CD4-positive, alpha-beta T cell treated with Interleukin-12 subunit alpha and Interleukin-12 subunit beta, for 1 hour (primary cell): ENCODE measurements at places on chromosomes 2 and 18.

DNA sequence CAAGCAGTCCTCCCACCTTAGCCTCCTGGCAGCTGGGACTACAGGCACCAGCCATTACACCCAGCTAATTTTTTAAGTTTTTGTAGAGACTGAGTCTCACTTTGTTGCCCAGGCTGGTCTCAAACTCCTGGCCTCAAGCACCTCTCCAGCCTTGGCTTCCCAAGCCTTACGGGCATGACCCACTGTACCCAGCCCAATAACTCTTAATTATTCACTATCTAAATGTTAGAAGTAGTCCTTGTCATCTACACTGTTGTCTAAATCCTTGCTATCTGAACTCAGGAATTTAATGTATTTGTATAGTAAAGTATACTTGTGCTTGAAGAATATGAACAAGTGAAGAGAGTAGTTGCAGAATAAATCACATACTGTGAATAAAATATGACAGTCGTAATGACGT is 37.9 kb upstream of the NBEAL1 start:
- no peak for DNase-seq

DNA sequence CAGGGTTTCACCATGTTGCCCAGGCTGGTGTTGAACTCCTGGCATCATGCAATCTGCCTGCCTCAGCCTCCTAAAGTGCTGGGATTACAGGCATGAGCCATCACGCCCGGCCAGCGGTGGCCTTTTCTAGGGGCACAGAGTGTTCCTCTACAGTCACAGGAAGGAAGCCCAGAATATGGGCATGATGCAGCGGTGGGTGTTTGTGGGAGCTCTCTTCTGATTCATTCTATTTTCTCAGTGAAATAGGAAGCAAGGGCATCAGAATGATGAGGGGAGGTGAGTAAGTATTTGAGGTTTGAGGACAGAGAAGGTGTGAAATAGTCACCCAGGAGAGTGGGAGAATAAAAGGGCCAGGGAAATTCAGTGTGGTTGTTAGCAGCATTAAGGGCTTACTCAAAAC is 70.3 kb upstream of the PSME4 start:
- peak; percentile 19 for DNase-seq

DNA sequence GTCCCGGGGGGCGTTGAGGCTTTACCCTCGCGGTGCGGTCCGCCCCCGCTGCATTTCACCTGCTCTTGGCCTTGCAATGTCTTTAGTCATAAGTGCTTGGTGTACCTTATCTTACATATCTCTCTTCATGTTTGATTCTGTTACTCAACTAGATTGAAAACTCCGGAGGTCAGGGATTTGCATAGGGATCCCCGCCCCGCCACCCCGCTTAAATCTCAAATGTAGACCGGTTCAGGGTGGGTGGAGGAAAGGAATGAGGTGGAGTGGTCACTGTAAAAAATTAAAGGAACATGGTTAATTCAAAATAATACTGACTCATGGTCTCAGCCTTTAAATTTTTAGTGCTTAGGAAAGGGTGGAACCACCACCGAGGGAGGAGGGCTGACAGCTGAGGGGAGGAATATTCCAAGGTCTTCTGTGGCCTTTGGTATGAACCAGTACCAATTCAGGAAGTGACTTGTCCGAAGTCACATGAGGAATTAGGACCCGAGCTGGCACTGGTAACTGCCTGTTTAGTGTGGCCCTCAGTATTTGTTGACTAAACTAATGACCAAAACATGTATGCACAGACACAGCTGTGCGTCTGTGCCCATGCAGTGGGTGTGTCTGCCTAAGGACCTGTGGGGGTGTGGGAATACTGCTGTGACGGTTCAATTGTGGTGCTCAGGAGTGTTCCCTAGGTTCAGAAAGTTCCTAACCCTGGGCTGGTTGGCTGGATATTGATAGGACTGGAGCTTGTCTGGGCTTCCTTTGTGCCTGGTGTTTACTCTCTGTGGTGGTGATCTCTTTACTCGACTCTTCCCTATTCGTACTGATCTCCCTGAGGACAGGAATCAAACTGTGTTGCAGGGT is 1.0 kb downstream of the PLEKHB2 start:
- DNase-seq, result peak; percentile 26

- no peak for DNase-seq
These were observed 51.4 kb upstream of the MRPL33 start for GRCh38 chr2:27720004-27720551.

DNA sequence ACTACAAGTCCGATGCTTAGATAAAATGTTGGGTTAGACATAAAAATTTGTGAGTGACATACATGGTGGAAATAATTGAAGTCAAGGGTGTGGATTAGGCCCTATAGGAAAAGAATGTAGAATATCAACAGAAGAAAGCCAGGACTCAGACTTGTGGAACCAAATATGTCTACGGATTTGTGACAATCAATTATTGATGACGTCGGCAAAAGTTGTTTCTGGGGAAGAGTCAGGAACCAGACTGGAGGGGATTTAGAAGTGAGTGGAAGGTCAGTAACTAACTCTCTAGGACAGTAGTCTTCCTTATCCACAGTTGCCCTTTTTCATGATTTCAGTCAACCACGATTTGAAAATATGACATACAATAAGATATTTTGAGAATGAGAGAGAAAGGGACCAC is 130.9 kb upstream of the TANK start:
- DNase-seq, result no peak

DNA sequence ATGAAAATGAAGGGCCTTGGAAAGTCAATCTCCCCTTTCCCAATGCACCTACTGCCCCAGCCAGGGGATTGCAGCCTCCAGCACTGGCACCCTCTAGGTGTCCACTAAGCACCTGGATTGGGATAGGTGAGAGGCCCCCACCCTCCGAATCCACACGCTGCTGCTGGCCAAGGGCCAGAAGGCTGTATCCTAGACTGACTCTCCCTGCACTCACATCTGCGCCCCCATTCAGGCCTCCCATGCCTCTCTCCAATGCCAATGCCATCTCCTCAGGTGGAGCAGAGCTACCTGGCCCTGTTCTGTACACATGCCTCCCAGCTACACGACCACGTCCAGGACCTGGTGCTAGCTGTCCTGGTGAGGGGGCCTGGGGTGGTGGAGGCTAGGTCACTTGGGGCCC is 9.8 kb downstream of the MFSD2B start:
- DNase-seq, result no peak

- DNase-seq, result no peak
These were observed 1025.3 kb upstream of the NXPH2 start for GRCh38 chr2:139805441-139805840.

DNA sequence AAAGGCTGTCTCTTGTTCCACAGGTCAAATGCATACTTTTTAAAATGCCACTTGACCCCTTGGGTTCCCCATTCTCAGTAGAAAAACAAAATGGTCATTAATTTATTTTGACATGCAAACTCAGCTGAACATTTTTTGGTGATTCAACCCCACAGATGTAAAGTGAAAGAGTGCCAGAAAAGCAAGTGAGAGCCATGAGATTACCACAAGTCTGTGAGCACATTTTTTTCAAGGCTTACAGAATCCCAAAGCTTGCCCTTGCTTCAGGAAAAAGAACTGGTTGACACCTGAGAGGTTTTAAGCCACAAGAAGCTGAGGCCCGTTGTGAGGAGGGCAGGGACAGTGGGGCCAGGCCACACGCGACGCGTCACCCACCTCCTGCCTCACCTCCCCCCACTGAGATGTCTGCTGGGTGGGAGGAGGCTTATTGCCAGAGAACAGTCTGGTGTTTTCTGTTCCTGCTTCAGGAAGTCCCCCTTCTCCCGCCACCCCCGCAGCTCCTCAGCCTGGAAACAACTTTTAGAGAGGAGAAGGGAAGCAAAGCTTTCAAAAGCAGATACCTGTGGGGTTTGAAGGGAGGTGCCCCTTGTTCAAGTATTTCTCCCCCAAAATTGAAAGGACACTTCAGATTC is 70.4 kb upstream of the CYP1B1 start:
- DNase-seq, result no peak

GRCh38 chr2:25292408-25292807 is 49.3 kb downstream of the DNMT3A start:
- no peak for DNase-seq

DNA sequence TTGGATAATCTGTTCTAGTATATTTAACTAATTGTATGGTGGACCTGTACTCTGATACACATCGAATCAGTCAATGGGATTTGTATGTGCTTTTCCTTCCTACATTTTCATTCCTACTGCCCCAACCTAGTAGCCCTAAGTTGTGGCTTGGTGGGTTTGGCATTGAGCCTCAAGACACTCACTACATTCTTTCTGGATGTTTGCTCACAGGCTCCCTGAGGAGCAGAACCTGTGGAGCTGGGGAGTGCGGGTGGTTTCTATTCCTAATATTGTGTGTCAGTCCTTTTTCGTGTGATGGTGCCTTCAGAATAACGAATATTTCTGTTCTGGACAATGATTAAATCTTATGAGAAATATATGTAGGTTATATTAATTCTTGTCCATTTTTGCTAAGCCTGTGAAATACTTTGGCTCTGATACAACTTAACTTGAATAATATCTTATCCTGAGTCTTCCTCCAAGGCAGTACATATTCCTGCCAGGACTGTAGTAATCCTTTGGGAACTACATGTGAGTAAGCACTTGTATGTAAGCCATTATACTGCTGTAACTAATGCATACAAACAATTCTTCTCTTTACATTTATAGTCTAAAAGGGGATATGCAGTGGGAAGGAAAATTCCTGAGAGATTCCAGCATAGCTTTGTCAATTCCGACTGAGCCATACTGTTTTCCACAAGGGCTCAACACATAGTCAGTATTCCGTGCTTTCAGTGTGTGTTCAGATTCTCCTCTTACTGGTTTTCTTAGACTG is 150.6 kb downstream of the AGPS start:
- no peak for DNase-seq

DNA sequence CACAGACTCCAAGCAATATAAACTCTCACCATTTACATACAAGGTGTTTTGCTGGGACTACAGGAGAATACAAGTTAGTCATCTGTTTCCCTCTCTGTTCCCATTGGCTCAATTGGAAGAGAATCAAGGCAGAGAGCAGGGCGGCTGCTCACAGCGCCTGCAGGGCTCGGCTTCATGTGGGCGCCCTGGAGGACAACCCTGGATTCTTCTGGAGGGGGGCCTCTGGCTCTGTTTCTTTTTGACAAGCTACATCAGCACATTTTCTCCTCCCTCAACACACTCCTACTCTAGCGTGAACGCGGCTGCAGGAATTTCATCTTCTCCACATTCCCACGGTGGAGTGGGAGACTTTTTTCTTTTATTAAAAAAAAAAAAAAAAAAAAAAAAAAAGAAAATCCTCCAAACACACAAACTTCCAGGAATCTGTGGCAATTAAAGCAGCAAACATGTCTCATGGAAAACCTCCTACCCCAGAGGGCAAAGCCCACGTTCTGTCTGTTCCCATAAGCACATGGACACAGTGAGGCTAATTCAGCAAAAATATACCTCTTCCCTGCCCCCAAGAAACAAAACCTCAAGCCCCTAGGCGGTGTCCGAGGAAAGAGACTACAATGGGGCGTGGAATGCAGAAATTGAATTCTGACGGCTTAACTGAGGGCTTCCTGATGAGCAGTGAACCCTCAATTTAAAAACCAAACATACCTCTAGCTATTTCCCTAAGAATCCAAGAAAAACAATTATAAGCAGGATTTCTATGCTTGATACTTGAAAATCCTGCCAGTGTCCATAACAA is 50.6 kb downstream of the PARD6G start:
- DNase-seq, result no peak

DNA sequence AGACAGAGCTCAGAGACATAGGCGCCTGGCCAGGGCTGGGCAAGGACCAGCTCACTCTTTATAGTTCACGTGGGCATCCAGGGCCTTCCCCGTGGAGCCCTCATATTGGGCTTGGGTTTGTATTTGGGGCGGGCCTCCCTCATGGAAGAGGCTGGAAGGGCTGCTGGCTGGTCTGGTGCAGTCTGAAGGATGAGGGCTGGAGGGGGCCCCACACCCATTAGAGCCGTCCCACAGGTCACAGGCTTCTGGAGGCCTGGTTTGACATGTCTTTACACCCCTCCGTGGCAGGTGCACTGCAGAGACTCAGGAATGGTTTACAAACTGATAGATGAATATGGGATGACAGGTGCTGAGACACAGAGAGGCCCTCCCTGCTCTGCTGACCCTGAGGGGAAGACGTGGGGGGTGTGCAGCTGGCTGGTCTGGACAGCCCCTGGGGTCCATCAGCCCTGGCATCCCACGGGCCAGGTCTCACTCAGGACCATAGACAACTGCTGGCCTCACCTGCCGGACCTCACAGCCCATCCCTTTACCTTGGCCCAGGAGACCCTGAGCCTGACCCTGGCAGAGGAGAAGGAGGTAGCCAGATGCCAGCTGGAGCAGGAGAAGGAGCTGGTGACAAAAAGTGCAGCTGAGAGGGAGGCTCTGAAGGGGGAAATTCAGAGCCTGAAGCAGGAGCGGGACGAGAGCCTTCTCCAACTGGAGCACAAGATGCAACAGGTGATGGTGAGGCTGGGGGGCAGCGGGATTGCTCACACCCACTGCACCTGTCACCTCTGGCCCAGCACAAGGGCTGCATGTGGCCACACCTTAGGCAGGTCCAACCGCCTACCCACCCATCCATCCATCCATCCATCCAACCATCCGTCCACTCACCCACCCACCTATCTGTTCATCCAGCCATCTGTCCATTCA is 43.9 kb downstream of the CROCC2 start:
- no peak for DNase-seq

DNA sequence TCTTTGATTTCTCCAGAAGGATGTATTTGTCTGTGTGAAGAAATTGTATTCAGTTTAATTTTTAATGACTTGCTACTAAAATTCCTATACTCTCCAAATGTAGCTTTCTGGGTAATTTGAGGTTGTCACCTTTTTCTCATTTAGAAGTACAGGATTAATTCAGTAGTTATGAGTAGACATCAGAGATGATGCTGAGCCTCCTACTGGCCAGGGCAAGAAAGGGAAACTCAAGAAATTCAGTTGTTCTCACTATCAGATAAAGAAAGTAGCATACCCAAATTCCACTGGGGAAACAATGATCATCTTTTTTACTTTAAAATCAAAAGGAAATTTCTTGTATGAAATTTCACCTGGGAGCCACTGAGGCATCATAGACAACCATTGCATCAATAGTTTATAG is 199.4 kb downstream of the SATB2 start:
- DNase-seq, result no peak

- no peak for DNase-seq
These were observed 165.0 kb upstream of the CCDC68 start for GRCh38 chr18:55124078-55124763.

DNA sequence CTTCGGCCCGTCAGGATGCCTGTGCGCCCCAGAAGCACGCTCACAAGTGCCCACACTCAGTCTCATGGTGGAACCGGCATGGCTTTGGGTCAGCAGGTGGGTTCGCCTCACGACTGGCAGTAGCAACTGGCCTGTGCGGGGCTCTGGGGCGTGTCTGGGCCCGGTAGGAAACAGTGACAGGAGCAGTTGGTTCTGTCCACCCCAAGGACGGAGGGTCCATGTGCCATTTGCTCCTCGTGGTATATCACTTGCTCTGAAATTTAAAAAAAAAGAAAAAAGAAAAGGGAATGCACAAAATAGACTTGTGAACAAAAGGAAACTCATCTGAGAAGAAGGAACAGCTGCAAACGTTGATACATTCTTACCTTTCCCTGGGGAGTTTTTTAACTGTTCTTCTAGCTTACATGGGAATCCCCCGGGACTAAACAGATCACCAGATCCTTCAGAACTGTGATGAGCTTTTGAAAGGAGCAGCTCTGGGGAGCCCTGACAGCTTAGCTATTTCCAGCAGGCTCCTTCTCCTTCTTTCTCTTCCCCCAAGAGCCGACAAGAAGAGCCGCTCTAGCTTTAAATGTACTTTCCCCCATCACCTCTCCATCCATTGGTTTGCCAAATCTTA is 42.8 kb downstream of the TRAPPC12 start:
- no peak for DNase-seq

- DNase-seq, result no peak
These were observed 59.9 kb downstream of the INSIG2 start for GRCh38 chr2:118148133-118148532.

- DNase-seq, result peak; percentile 39
These were observed 218.3 kb upstream of the SMAD7 start for GRCh38 chr18:49169037-49169521.
